Activated CD8-positive, alpha-beta memory T cell treated with anti-CD3 and anti-CD28 coated beads for 36 hours (primary cell): ENCODE measurements at places on chromosomes 5 and 9. TPM values are rescaled to one million over a fixed set of nuclear protein-coding genes. Genes with fewer than 3 reads are reported as not detected.

Gene LCN1
- total RNA-seq: not detected

Gene LTC4S
- total RNA-seq: 0.55 TPM

Gene RAPGEF6
- total RNA-seq: 24.4 TPM

Gene CDKN2B-AS1
- 0.67 TPM for total RNA-seq

Gene DCTN4
- 30.6 TPM for total RNA-seq

Gene WNT8A
- not detected for total RNA-seq

Gene IL17B
- not detected for total RNA-seq

Gene TRIM7
- total RNA-seq: 1.9 TPM

Gene PTPRD
- total RNA-seq: 0.15 TPM

Gene LHX3
- total RNA-seq: not detected

Gene RNF224
- total RNA-seq: not detected

Gene ZBTB6
- total RNA-seq: 9.7 TPM
